GM12891 (cell line): ENCODE measurements at places on chromosomes 3 and 15.

DNA sequence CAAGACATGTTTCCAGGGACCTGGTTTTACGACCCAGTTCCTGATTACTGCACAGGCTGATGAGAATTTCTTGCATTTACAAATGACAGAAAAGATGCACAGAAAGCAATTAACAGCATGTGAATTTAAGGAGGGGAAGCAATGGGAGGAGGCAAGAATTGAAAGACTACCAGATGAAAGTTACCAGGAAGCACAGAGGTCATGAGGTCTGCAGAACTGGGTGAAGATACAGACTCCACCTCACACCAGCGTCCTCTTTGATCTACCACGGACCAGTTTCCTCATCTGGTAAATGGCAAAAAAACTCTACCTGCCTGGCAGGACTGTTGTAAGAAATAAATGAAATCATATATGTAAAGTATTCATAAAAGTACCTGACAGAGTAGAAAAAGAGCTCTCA lies 266.0 kb downstream of the MAGI1 start:
- no peak for DNase-seq

- DNase-seq: no peak
Observed at GRCh38 chr15:59197454-59197853, 9.2 kb upstream of the LDHAL6B start.

GRCh38 chr3:37653466-37653865 lies 208.2 kb upstream of the CTDSPL start:
- no peak for DNase-seq

DNA sequence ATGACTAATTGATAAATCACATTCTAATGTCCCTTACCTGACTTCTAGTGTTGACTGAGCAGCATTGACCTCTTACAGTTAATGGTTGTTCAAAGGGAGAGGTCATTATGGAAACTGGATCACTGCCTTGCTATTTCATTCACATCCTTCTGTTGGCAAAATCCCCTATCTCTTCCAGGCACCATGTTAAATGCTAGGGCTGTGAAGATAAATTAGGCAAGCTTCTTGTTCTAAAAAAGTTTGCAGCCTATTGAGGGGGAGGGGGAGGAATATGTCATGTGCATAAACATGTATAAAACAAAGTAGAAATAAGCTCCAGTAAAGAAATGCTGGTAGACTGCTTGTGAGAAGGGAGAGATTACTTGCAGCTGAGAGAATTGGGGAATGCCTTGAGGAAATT lies 84.8 kb upstream of the MLF1 start:
- DNase-seq: no peak

- no peak for DNase-seq
Observed at GRCh38 chr15:42373274-42373673, 14.0 kb downstream of the CAPN3 start.

DNA sequence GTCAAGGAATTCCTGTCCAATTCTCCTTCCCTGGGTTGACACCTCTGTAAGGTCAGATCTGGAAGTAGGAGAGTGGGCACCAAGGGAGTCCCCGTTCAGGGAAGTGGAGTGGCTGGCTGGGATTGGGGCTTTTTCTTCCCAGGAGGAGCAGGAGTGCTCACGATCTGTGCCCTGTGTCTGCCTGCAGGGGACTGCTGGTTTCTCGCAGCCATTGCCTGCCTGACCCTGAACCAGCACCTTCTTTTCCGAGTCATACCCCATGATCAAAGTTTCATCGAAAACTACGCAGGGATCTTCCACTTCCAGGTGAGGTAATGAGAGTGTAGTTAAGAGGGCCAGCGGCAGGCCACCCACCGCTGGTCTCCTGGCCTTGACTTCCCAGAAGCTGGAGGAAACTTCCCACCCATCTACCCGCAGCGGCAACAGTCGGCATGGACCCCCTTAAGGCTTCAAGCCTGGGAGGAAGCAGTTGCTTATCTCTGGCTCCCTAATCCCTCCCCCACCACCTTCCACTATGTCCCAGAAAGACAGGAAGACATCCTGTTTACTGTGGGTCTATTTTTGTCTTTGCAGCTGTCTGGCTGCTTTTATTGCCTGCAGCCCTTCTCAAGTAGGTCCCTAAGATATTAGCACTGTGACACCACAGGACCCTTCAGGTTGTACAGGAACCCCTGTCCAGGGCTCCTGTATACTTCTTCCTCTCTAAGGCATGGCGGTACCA lies 26.8 kb downstream of the CAPN3 start:
- no peak for DNase-seq

DNA sequence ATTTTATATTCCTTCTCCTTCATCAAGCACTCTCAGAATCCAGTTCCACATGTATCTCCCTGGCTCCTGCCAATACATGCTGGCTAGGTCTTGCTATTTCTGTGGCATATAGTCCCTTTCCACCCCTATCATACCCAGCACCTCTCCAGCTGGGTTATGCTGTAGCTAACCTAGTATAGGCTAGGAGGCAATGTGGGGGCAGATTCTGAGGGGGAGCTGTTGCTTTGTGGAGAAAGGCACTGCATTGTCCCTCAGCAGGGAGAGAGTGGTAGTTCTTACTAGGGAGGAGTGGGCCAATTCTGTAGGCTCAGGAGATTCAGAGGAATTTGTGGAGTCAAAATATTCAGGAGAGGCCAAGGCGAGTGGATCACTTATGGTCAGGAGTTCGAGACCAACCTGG lies 39.4 kb upstream of the UBL7 start:
- DNase-seq: no peak

- no peak for DNase-seq
Observed at GRCh38 chr3:113166357-113166718, 45.0 kb upstream of the BOC start.

GRCh38 chr15:69253156-69253555 lies 45.6 kb upstream of the PAQR5 start:
- DNase-seq: no peak
